GM12865 (cell line): ENCODE measurements at places on chromosomes 5 and 9.

- DNase-seq: peak; percentile 45
Measured at GRCh38 chr5:137735555-137736284, at the start of gene KLHL3. TSS of gene KLHL3 (minus strand) at chr5:137736089. CDS start at chr5:137735646, 443 bp downstream.

DNA sequence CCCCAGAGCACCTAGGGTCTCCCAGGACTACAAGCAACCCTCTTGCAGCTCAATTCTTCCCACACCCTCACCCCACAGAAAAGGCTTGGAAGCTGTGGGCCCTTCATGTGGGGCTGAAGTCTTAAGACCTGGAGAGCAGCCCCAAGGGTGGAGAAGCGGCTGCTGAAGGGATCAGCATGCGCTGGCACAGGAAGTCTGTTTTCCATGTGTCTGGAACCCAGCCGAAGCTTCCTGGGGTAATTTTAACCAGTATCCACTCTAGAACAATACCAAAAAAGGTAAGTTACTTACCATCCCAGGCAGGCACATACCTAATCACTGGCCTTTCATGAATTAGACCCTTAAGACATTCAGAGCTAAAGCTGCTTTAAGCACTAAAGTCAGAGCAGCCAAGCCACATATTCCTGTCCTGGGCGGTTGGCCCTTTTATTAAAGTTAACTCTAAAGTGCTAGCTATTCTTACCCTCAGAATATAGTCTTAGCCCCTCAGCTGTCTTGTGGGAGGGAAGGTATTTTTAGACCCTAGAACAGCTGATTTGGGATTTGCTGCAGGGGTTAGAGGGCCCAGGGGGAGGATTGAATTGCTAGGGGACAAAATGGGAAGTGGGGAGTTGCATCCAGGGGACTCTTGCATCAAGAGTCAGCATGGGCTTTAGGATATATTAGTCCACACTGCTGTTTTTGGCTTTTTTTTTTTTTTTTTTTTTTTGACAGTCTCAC is 6.9 kb downstream of the IL17B start:
- no peak for DNase-seq

GRCh38 chr5:17228821-17229291 is 11.4 kb downstream of the BASP1 start:
- DNase-seq: peak; percentile 81

GRCh38 chr5:54463713-54464112 is 8.2 kb downstream of the HSPB3 start:
- DNase-seq: no peak

GRCh38 chr5:57950616-57951228 is 468.1 kb upstream of the ACTBL2 start:
- DNase-seq: no peak
